Endodermal cell (in vitro differentiated cells): ENCODE measurements at places on chromosomes 16 and 17. TPM values are rescaled to one million over a fixed set of nuclear protein-coding genes. Genes with fewer than 3 reads are reported as not detected.

DNA sequence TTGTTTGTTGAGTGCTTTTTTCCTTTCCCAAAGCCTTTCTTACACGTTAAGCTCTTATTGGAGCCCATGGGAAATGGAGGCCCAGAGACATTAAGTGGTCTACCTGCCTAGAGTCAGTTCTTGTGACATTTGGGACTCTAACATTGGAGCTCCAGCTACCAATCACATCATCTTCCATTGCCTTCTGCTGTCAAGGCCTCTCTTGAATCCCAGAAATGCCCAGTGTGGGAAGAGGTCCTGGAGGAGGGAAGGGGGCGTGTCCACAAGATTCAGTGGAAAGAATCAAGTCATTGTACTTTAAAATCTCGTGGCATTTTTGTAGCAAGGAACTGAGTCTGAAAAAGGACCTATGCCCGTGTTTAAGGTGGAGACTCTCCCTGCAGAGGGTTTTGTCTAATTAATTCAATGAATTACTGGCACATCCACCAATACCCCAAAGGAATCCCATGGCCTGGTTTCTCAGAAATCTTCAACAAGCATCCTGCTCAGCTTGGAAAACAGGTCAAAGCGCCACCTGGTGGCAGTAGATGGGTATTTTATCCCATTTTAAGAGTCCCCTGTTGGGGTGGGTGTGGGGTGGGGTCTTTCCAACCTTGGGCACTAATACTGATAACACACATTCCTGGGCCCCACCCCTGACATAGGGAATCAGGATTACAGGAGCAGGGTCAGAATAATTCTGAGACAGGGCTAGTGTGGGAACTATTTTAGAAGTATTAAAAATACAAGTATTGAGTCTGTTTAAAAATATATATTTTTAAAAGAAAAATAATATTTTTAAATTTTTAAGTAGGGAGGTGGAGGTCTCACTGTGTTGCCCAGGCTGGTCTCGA is 24.6 kb downstream of the GPT2 start:
- DNase-seq, result peak; percentile 90

DNA sequence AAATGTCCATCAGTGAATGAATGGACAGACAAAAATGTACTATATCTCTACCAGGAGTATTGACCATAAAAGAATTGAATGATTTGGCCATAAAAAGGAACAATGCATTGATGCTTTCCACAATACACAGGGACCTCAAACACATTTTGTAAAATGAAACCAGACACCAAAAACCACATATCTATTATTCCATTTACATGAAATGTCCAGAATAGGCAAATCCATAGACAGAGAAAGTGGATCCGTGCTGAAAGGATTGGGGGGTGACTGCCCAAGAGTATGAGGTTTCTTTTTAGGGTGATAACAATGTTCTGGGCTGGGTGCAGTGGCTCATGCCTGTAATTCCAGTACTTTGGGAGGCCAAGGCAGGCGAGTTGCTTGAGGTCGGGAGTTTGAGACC is 6.9 kb upstream of the LITAF start:
- no peak for DNase-seq

DNA sequence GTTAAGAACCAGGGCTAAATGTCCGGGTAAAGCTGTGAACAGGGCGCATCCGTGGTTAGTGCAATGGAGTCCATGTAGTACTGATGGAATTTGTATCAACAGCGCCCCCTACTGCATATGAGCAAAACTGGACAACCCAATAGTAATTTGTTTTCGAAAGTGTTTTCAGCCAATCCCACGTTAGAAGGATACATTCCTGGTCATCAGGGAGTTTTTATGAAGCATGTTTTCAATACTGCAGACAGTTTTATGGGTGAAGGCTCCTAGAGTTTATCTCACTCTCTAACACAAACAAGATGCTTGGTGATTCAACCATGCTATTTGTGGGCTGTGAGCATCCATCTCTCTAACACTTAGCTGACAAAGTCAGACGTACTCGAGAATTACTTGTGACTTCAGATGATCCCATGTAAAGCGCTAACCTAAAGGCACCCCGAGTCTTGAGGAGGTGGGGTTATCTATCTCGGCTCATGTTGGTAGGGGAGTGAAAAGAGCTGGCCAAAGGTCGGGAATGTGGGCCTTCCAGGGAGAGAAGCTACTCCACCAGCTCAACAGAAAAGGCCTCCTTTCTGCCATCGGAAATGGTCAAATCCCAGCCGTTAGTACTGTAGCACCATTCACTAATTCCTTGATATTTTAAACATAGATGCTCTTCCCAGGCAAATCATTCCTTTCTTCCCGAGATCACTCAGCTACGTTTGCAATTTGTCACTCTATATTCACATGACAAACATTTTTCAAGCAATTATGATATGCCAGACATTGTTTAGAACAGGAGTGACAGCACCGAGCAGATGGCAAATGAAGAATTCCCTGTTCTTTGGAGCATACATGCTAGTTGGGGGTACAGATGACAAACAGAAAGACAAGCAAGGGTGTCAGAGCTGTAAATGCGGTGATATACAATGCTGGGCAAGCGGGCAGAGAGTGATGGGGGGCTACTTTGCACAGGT is 46.9 kb upstream of the HNF1B start:
- peak; percentile 70 for DNase-seq

DNA sequence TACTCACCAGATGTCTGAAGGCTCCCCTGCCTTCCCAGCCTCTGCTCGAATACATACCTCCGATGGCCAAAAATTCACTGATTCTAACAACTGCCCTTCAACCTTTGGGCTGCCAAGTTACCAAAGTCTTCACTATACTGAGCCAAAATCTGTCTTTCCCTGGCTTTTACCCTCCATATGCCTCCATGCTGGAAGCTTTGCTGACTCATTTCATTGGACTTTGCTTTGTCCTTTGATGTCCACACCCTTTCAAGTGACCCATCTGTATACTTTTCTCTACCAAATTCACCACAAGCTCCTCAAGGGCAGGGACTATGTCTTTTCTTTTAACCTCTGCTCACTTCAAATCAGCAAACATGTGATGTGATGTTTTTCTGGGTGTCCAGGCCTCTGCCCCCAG is 21.0 kb upstream of the MTMR4 start:
- no peak for DNase-seq

GRCh38 chr17:6290488-6291196 is 144.3 kb downstream of the AIPL1 start:
- DNase-seq, result no peak

DNA sequence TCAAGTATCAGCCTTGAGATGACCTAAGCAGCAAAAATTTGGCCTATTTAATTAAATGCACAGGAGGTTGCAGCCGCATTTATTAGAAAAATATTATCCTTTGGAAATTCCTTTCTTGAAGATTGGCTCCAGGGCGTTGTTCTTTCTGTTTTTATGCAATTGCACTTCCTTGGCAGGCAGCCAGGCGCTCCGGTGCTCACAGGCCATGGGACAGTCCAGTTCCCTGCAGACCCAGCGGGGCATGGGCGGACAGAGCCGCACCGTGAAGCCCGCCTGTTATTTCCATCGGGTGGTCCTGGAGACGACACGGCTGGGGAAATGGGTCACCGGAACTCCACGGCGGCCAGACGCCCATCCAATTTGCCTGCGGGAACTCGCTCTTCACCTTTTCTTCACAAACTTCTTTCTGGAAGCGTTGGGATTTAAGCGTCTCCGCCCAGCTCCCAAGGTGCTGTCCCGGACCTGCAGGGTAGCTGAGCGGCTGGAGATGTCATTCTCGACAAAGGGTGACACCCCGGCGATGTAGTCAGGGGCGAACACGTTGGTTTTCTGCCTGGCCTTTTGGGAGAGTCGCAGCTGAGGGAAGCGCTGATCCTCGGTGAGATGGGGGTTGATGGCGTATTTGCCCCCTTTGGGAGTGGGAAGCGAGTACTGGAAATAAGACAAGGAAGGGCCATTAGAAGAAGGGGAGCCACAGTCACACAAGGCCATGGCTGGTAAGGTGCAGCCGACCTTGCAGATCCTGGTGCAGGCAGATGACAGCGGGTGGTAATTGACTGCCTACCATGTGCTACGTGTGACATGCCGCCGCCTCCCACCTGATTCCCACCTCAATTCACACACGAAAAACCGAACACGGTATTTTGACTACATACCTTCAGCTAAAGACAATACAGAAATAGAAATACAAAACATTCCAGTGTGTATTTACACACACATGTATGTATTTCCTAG is 12.5 kb downstream of the NOB1 start:
- DNase-seq, result no peak

The UNC13D gene
- total RNA-seq, result 6.3 to 7.5 TPM (median 6.7 TPM) in 3 replicates

- peak; percentile 73 for DNase-seq
Observed at GRCh38 chr17:21285164-21286065, 904 bp downstream of the MAP2K3 start.

DNA sequence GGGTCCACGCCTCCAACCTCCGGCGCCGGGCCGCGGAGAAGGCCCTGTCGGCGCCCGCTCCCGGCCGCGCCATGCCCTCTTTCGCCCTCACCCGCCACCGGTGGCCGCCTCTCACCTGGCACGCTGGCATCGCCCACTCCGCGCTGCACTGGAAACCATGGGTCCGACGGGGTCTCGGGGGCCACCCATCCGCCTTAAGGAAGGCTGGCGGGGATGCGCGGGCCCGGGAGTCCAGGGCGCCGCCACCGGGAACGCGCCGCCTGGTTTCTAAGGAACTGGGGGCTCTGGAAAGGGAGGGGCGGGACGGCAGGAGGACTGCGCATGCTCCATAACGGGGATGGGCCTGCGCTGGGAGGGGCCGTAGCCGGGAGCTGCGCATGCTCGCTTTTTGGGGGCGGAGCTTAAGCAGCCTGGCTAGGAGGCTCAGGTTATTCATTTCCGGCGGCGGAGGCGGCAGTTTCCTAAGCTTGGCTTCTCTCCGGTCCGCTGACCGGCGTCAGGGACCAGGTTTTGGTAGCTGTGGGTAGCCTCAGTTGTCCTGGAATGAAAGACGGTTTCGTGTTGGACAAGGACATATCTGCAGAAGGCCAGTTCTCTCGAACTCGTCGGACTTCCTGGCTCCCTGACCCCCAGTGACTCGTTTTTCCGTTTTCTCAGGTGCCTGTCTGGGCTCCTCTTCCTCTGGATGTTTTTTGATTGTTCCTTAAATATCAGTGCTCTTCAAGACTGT is at the start of gene GFOD2:
TSS of gene GFOD2 (minus strand) at position 269 of the 730 bp plus-strand sequence. CDS start 33,601 bp downstream, outside the sequence.
- peak; percentile 99 for DNase-seq

The DBF4B gene
- total RNA-seq, result 14.1 to 45.4 TPM (median 44.9 TPM) in 3 replicates

DNA sequence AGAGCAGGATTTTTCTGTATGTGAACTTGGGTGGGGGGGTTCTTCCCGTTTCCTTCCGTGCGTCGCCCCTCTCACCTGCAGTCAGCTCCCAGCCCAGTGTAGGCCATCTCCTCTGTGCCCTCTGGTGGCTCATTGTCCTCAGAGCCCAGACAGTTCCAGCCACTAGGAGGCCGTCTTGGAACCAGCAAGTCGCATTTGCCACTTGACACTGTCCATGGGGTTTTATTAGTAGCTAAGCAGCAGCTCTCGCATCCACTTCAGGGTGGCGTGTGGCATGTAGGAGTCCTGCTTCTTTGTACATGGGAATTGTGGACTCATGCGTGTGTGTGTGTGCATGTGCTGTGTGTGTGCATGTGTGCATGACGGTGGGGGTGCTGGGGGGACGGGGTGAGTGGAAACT is 74.0 kb downstream of the SEC14L1 start:
- peak; percentile 94 for DNase-seq

DNA sequence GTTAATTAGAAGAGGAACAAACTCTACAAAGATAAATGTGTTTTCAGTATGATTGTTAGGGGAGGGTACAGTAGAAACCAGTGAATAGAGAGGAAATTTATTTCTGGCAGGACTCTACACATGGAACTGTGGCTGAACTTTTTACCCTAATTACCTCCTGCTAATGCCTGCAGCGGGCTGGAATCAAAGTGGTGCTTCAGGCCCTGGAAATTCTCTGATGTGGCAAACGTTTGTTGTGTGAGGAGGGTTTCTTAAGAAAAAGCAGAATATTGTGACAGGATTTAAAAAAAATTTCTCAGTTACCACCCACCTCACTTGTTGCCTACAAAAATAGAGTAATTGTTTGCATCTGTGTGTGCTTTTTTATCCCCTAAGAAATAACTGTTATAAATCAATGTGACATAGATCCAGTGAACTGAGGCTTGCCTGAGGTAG is 154.5 kb downstream of the BCAS3 start:
- DNase-seq, result no peak

DNA sequence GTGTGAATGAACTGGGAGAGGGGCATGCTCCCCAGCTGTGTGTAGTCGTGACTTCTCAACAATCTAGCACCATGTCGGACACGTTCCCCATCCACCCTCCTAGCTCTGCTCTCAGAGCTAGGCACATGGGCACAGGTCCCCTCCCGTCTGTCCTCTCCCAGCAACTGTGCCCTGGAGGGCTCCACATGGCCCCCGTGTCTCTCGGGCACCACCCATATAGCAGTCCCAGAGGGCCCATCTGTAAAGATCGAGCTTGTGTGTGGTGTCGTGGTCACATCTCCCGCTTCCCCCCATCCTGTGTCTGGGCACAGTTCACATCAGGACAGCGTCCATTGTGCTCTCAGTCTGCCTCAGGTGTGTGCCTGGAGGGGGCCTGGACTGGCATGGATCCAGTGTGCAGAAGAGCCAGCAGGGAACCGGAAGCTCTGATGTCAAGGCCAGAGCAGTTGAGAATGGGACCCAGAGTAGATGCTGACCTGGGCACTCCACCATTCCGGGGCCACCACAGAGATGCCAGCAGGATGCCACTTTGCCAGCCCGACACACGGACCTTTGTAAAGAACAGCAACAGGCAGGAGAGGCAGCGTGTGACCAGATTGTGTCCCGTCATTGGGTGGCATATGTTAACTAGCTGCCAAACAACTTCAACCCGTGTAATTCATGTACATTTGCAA is 55.7 kb downstream of the MARF1 start:
- DNase-seq, result no peak

The KRT9 gene
- total RNA-seq, result not detected in 3 replicates

- no peak for DNase-seq
Observed at GRCh38 chr17:48751172-48751571, 22.6 kb upstream of the HOXB13 start.

The PERCC1 gene
- 0.79 and 1.1 TPM in 2 replicates for total RNA-seq

DNA sequence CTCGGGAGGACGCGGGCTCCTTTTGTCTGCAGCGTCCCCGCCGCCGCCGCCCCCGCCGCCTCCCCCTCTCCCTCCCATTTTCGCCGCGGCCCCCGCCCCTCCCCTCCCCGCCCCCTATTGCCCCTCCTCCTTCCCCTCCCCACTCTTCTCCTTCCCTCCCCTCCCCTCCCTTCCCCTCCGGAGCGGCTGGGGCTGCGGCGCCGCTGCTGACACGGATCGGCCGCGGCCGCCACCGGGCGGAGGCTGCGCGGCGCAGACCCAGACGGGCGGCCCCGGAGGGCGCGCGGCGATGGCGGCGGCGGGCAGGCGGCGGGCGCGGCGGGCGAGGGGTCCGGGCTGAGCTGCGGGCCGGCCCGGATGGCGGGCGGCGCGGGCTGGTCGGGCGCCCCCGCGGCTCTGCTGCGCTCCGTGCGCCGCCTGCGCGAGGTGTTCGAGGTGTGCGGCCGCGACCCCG is at the start of gene RAB11FIP4:
TSS of gene RAB11FIP4 (plus strand) at position 180 of the 454 bp plus-strand sequence. CDS start at position 358, 178 bp downstream.
- peak; percentile 79 for DNase-seq
